ENCODE measurements at places on chromosomes 1 and 21.

DNA sequence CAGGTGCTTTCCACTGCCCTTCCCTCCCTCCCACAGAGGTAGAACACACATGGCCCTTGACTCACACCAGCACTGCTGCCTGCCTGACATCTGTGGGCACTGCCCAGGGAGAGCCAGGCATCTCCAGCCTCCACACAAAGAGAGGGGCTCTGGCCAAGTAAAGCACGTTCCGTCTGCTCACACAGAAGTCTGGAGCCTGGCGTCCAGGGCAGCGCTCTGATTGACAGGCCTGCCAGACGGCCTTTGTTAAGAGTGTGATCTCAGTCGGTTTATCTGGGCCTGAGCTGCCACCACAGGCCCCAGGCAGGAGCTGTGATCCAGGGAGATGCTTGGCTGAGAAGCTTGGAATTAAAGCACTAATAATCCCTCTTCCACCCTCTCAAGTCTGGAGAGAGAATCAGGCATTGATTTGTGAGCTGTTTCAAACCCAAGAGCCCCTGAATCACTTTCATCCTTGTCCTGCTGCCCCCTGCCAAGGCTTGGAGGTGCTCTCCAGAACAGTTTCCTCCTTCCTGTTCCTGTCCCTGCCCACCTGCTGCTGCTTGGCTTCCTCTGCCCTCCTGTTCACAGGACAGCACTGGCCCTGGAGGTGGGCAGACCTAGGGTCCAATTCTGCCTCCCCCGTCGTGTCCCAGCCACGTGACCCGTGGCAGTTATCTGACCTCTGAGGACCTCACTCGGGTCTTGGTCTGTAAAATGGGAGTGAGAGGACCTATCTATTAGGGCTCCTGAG is 3.7 kb downstream of the DMRTB1 start:
- DNase-seq = no peak

- no peak for DNase-seq
Observed at GRCh38 chr1:16296643-16297042, 55.6 kb downstream of the FBXO42 start.

DNA sequence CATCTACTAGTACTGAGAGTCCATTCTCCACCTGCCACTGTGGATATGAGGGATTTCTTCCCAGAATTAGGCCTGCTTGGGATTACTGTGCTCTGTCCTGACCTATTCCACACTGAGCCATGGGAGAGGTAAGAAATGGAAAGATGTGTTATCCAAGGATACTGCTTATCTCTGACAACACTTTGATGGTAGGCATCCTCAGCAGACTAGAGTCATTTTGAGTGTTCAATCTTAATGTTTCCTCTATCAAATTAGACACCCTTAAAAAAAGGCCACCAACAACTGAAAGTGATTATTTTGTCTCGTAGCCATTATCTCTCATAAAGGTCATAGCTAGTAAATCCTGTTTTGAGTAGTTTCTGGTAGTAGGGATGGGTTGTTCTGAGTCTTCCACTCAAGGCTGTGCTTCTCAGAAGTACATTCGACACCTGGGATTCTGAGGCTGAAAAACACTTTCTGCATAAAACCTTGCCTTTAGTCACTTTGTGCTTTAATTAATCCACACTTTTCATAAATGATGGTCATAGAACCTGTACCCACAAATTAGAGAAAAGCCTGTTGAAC is 8.8 kb downstream of the ATPAF1 start:
- DNase-seq = no peak

DNA sequence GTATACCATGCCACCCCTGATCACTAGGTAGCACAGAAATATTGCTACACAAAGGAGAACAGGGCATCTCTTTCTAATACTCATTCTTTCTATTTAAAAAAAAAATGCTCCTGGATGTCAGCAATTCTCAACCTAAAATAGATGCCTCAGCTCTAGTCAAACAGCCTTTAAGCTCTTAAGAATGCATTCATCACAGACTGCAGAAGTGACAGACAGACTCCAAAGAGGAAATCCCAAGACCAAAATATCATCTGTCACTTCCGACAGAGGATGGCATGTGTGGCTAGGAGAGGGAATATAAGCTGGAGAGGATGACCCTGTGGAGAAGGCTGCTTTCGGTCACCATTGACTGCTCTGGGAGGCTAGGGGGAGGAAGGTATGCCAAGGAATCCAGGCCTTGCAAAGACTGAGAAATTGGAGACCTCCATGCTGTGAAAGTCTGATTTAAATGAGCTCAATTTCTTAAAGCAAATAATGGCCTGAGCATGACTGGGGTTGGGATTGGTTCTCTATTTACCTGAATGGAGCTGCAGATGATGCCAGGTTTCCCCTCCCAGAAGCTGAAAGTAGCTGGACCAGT is 277.4 kb downstream of the BRINP2 start:
- no peak for DNase-seq

- DNase-seq = no peak
Observed at GRCh38 chr1:41355761-41356160, 5.5 kb upstream of the FOXO6 start.

- DNase-seq = no peak
Observed at GRCh38 chr1:221411283-221411682, 330.6 kb downstream of the DUSP10 start.

GRCh38 chr1:114108751-114109255 is 44.9 kb downstream of the SYT6 start:
- DNase-seq = no peak

- DNase-seq = no peak
Observed at GRCh38 chr1:209648931-209649776, 3.1 kb downstream of the LAMB3 start.

GRCh38 chr1:23102289-23102688 is 66.4 kb downstream of the LUZP1 start:
- DNase-seq = no peak

- no peak for DNase-seq
Observed at GRCh38 chr21:46194374-46195334, 10.4 kb upstream of the SPATC1L start.

GRCh38 chr1:56816909-56817308 is 2.3 kb downstream of the FYB2 start:
- DNase-seq = no peak

GRCh38 chr1:63073309-63074306 is 248.8 kb upstream of the FOXD3 start:
- no peak for DNase-seq

DNA sequence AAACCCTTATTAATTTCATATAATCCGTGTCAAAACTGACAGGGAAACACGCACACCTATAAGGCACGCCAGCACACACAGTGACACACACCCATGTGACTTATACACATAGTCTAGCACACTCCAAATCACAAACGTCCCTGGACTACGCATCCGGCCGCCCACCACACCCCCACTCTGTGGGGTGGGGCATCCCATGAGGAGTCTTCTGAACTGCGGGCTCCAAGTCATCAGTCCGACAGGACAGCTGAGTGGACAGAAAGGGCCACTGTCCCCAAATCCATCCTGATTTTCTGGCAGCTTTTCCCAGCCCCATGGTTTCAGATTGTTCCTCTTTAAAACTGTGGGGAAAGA is 829 bp downstream of the PEA15 start:
- DNase-seq = peak; percentile 54

DNA sequence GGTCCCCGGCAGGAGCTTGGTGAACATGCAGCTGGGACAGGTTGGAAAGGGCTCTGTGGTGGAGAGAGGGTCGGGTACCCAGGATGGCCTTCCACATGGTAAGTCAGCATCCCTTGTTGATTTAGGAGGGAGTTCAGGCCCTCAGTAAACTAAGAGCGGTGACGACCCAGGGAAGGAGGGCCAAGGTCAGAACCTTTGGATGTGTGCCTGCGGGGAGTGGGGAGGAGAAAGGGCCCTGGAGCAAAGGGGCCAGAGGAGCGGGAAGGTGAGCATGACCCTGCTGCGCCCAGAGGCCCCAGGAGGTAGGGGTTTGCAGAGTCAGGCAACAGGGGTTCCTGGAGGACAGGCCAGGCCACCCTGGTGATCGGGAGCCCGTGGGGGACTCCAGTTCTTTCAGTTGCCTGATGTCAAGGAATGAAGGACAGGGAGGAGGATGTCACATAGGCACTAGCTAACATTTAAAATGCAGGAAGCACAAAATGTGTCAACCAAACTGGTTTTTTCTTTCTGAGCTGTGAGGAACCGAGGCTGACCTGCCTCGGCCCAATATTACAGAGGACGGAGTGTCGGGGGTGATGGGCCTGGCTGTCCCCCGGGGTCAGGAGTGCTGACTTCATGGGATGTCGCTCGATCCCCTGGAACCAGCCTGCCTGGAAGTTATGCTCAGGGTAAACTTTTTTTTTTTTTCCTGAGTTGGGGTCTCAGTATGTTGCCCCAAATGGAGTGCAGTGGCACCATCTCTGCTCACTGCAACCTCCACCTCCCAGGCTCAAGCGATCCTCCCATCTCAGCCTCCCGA is 117.4 kb upstream of the SLC45A1 start:
- no peak for DNase-seq

DNA sequence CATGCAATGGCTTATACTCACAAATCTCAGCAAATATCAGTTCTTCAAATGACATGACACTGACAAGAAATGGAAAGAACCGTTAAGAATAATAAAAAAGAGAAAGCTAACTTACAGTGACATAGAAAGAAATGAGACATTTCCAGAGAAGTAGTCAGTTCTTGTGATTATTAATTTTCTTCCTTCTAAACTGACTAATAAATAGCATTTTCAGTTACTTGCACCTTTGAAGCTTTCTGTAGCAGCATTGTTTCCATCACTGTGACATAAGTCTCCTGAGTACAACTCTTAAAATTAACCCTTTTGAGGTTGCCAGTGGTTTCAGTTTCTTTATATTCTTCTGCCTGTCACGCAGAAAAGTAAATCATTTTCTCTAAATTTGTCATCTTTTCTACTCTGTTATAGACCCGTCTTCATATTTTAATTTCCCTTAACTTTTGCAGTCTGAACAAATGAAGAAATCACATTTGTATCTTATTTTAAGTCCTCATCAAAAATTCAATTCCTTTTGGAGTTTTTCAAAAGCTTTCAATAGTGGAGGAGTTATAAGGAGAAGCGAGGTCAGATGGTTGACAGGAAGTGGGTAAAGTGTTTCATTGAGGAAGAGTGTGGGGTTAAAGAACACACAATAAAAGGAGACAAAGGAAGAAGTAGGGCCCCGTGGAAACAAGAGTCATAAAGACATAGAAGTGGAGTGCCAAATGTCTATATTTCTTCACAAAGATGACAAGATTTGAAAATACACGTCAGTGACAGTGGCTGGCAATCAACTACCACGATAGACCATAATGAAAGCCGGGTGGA is 57.9 kb upstream of the S1PR1 start:
- peak; percentile 91 for DNase-seq

GRCh38 chr1:7810395-7810794 is 26.3 kb downstream of the PER3 start:
- peak; percentile 39 for DNase-seq

DNA sequence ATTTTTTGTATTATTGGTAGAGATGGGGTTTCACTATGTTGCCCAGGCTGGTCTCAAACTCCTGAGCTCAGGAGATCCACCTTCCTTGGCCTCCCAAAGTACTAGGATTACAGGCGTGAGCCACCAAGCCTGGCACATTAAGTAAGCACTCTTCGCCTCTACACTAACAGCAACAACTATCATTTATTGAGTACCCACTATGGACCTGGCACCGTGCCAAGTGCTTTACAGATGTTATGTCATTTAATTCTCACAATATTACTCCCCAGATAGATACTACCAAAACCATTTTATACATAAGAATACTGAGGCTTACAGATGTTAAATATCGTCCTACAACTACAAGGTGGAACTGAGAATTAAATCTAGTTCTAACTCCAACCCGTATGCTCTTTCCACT is 50.1 kb downstream of the TUT4 start:
- DNase-seq = no peak

DNA sequence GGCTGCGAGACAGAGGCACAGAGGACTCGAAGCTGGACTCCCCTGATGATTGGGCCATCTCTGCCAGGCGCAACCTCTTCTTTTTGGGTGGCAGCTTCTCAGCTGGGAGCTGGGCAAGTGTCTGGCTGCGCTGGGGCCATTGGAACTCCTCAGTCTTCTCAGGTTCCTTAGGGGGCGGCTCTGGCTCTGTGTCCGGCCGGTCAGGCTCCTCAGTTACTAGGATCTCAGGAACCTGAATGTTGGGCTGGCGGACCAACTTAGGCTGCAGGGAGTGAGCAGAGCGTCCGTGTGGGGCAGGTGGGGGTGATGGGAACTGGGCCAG is 97.5 kb upstream of the EDN2 start:
- no peak for DNase-seq

- DNase-seq = no peak
Observed at GRCh38 chr1:25134801-25135461, 97.4 kb downstream of the SYF2 start.

DNA sequence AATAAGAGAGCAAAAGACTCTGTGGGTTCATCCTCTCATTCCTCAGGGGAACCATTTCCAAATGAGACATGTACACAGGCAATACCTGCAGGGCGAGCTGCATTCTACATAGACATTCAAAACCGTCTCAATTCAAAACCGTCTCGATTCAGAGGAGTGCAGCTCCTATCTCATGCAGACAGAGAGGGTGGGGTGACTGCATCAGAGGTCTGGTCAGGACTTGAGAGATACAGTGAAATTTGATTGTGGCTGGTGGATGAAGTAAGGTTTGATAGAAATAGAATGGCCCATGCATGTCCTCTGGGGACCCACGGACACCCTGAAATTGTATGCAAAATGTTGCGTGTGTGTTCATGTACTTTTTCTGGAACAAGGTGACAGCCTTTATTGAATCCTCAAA is 27.3 kb downstream of the TEX35 start:
- no peak for DNase-seq

All from activated CD4-positive, alpha-beta T cell treated with anti-CD3 and anti-CD28 coated beads, Interleukin-2, Interleukin-6, amounts not matched to agents 100 ng/mL and 50 ng/mL, durations not matched to agents 16 hours and 8 hours (primary cell).